ENCODE measurements at places on chromosomes 7 and 10.

- DNase-seq = no peak
These were observed 28.1 kb downstream of the AGAP3 start for GRCh38 chr7:151114151-151115090.

- DNase-seq = no peak
These were observed 65.2 kb downstream of the PTPRE start for GRCh38 chr10:127971963-127972615.

DNA sequence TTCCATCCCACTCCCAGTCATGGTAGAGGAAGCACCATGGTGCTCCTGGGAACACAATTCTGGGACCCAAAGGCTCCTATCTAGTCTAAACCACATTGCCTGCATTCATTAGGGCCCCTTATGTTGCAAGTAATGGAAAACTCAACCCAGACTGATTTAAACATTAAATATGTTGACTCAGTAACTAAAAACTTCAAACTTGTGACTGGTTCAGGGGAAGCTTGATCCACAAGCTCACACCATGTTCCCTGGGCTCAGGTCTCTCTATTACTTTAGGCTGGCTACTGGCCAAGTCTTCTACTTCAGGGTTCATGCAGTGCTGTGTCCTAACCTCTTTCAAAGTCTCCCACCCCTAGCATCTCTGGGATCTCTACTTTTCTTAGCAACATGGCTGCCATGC is 13.1 kb downstream of the WNT16 start:
- no peak for DNase-seq

GRCh38 chr10:84499846-84500245 is 171.5 kb downstream of the CCSER2 start:
- DNase-seq = peak; percentile 86

- no peak for DNase-seq
These were observed 337.0 kb downstream of the CRPPA start for GRCh38 chr7:16084370-16084769.

DNA sequence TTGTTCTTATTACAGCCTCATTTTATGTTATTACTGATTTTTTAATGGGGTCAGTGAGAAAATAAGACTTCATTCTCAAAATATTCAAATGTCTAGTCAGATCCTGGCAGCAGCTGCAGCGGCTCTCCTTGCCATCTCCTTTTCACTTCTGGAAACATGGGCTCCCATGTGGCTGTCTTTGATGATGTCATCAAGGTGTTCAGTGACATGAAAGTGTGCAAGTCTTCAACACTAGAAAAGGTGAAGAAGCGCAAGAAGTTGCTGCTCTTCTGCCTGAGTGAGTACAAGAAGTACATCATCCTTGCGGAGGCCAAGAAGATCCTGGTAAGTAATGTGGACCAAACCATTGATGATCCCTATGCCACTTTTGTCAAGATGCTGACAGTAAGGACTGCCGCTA is 19.6 kb downstream of the KLLN start:
- no peak for DNase-seq

DNA sequence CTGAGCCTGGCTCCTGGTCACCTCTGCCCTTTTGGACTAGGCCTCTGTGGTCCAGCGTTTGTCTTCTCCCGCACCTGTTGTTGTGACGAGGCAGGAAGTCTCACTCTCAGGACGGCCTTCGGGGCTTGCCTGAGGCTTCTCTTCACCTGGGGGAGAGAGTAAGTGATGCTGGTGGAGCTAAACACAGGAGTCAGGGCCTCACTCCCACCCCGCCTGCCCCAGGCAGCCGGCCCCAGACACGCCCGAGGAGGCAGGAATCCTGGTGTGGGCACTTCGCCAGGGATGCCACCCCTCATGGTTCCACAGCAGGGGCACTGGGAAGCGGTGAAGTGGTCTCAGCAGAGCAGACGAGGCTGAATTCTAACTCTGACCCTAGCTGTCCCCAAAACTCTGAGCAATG is 42.4 kb downstream of the IL2RA start:
- no peak for DNase-seq

DNA sequence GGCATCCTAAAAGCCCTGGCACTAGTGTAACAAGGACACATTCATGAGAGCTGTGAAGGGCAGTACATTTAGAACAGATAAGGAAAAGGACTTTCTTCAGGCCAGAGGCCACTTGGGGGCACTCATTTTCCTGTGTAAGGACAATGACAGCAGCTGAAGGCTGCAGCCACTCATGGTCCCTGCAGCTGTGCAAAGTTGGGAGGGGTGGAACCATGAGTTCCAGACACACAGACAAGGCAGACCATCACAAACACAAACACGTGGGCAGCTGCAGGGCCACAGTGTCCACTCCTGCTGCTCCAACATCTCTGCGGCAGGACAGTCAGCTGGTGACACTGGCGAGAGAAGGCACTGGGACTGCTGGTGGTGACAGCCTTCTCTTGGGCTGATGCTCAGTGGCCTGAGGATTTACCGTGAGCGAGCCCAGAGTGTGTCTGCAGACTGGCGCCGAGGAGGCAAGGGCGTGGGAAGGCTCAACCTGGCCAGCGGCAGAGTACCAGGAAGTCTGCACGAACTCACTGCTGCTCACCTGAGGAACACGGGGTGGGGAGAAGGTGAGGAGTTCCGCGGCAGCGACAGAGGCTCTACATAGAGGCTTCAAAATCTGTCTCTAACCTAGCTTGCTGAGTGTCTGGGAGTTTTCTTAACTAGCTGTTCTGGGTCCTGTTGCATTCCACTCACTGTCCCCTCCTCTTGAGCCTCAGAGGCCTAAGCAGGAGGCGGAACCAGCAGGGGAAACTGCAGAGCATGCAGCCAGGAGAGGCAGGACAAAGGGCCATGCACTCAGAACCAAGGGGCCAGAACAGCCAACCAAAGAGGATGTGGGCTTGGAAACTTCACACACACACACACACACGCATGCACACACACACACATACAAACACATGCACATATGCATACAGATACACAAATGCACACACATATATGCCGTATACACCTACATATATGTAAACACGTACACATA is 76.5 kb upstream of the DDC start:
- DNase-seq = peak; percentile 65

DNA sequence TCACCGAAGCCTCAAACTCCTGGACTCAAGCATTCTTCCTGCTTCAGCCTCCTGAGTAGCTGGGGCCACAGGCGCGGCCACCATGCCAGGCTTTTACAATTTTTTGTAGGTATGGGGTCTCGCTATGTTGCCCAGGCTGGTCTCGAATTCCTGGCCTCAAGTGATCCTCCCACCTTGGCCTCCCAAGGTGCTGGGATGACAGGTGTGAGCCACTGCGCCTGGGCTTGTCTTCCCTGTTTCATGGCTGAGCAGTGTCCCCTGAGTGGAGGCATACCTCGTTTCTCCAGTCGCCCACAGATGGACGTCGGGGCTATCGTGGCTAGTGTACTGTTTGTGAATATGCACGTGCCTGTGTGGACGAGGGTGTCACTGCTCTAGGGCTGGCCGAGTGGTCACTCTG is 11.3 kb downstream of the INPP5A start:
- DNase-seq = peak; percentile 47

- no peak for DNase-seq
These were observed 85.4 kb downstream of the MALRD1 start for GRCh38 chr10:19133992-19134391.

DNA sequence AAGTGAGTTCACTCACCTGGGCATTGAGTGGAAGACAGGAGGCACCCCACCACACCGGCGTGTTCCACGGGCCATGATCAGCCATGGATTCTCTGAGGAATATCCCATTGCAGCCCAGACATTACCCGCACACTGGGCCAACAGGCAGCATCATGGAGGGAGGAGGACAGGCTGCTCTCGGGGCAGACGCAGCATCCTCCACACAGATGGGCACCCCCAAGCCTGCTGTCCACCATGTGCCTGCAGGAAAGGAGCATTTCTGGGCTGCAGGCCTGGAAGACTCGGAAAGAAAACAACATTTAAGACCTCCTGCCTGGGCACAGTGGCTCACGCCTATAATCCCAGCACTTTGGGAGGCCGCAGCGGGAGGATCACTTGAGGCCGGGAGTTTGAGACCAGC is 71.0 kb upstream of the SH2B2 start:
- DNase-seq = no peak

- no peak for DNase-seq
These were observed 251.8 kb upstream of the MKI67 start for GRCh38 chr10:128377988-128378387.

DNA sequence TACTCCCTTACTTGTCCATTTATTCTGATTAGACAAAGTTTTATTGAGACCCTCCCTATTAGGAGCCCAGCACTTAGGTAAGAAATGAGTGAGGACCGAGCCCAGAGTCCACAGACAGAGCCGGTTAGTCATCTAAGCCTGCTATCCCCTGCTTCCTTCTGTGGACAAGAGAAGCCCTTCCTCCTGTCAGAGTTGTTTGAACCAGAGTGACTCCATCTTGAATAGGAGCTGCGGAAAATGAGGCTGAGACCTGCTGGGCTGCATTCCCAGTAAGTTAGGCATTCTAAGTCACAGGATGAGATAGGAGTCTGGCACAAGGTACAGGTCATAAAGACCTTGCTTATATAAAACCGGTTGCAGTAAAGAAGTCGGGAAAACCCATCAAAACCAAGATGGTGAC is 109.1 kb downstream of the CPXM2 start:
- DNase-seq = peak; percentile 74

DNA sequence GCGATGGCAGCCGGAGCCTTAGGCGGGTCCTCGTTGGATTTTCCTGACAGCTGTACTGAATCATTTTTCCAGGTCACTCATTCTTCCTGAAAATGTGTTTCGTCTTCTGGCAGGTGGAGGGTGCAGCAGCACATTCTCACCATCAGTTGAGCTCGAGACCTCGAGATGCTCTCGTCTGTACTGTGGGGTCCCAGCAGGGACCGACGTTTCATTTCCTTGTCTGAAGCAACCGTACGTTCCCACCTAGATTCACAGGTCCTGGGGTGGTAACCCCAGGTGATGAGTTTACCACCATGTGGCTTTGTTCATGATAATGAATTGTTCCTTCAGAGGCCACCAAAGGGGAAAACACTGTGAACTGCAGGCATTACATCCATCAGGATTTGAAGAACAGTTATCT is 298.5 kb upstream of the FOXK1 start:
- DNase-seq = peak; percentile 34

DNA sequence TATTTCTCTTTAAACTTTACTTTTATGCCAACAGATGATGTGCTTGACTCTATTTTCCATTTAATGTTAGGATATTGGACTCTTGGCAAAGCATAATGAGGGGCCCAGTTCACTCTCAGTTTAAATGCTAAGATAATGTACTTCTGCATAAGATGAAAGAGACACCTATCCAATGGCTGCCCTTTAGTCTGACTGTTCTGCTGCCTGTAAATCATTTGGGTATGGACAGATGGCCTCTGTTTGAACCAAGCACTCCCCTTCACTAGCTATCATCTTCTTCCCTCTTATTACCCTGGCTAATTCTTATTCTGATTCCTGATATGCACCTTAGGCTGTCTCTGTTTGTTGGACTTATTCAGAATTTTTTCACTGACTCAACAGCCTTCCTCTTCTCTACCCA is 72.1 kb downstream of the SEM1 start:
- no peak for DNase-seq

GRCh38 chr7:2504889-2505375 is 14.6 kb upstream of the LFNG start:
- DNase-seq = no peak

- no peak for DNase-seq
These were observed 145.3 kb downstream of the HTR7 start for GRCh38 chr10:90712529-90712928.

GRCh38 chr7:18939771-18940592 is 177.5 kb downstream of the TWIST1 start:
- no peak for DNase-seq

DNA sequence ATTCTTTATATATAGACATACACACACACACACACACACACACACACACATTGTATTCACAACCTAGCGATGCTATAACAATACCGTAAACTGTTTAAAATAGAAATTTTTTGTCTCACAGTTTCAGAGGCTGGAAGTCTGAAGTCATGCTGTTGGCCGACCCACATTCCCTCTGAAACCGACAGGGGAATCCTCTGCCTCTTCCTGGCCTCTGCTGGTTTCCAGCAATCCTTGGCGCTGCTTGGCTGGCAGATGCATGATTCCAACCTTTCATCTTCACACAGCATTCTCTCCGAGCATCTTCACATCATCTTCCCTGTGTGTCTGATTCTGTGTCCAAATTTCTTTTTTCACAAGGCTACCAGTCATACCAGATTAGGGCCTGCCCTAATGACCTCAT is 94.8 kb downstream of the CCDC71L start:
- DNase-seq = no peak

- DNase-seq = no peak
These were observed 416.7 kb upstream of the AKR1E2 start for GRCh38 chr10:4409319-4409718.

GRCh38 chr7:81298951-81299666 is 380.3 kb upstream of the SEMA3C start:
- no peak for DNase-seq

DNA sequence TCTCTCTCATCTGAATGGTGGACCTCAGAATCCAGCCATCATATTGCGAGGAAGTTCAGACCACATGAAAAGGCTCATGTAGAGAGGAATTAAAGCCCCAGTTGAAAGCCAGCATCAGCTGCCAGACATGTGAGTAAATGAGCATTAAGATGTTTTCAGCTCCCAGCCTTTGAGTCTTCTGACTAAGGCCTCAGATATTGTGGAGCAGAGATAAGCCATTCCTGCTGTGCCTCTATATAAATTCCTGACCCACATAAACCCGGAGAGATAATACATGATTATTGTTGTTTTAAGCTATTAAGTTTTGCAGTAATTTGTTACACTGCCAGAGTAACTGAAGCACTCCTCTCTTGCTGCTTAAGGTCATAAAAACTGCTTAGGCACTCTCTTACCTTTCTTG is 14.6 kb downstream of the FAM149B1 start:
- peak; percentile 57 for DNase-seq

- DNase-seq = no peak
These were observed 27.6 kb downstream of the CFAP46 start for GRCh38 chr10:132914732-132915131.

DNA sequence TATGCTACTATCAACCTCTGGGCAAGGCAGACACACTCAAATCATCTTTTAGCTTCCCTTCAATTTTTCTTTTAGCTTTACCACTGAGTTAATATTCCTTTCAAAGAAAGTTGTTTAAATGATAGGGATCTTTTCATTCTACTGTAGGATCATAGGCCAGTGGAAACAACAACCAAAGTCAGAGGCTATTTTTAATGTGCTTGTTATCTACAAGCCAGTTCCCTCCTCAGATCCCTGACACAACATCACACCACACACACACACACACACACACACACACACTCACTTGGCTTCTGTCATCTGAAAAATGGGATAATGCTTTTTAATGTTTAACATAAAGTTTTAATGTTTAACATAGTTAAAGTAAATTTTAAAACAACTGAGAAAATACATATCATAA is 106.7 kb upstream of the CAV2 start:
- no peak for DNase-seq

GRCh38 chr7:30934732-30935568 is 23.3 kb downstream of the AQP1 start:
- DNase-seq = peak; percentile 46

DNA sequence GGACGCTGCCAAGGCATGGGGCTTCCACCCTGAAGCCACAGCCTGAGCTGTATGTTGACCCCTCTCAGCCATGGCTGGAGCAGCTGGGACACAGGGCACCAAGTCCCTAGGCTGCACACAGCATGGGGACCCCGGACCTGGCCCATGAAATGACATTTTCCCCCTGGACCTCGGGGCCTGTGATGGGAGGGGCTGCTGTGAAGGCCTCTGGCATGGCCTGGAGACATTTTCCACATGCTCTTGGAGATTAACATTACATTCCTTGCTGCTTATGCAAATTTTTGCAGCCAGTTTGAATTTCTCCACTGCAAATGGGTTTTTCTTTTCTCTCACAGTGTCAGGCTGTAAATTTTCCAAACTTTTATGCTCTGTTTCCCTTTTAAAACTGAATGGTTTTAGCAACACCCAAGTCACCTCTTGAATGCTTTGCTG is 463.6 kb downstream of the ZWINT start:
- no peak for DNase-seq

All from islet precursor cell (in vitro differentiated cells).